ENCODE measurements at places on chromosomes 1 and 21. TPM values are rescaled to one million over a fixed set of nuclear protein-coding genes. Genes with fewer than 3 reads are reported as not detected.

CYP2J2 gene
- polyA plus RNA-seq: 0.10 TPM

CSF1 gene
- 84.1 TPM for polyA plus RNA-seq

HCN3 gene
- 1.7 TPM for polyA plus RNA-seq

VSIG8 gene
- not detected for polyA plus RNA-seq

HSD3B1 gene
- polyA plus RNA-seq: not detected

TMEM69 gene
- polyA plus RNA-seq: 52.8 TPM

MEGF6 gene
- 0.65 TPM for polyA plus RNA-seq

REN gene
- 0.72 TPM for polyA plus RNA-seq

ERG gene
- not detected for polyA plus RNA-seq

IL19 gene
- polyA plus RNA-seq: not detected

PADI2 gene
- not detected for polyA plus RNA-seq

PRKAB2 gene
- 19.1 TPM for polyA plus RNA-seq

TTLL7 gene
- polyA plus RNA-seq: 17.9 TPM

CFHR2 gene
- not detected for polyA plus RNA-seq

CCDC27 gene
- polyA plus RNA-seq: not detected

CLDN17 gene
- polyA plus RNA-seq: not detected

HES2 gene
- polyA plus RNA-seq: not detected

GNAT2 gene
- polyA plus RNA-seq: not detected

PRR9 gene
- not detected for polyA plus RNA-seq

RNF186 gene
- polyA plus RNA-seq: not detected

FALEC gene
- polyA plus RNA-seq: not detected

PIGR gene
- not detected for polyA plus RNA-seq

COL6A1 gene
- 493 TPM for polyA plus RNA-seq

ST6GALNAC5 gene
- 1.6 TPM for polyA plus RNA-seq

MRPL55 gene
- 52.9 TPM for polyA plus RNA-seq

GBP5 gene
- not detected for polyA plus RNA-seq

DNALI1 gene
- polyA plus RNA-seq: 14.2 TPM

A3GALT2 gene
- polyA plus RNA-seq: not detected

STUM gene
- polyA plus RNA-seq: not detected

KCNT2 gene
- polyA plus RNA-seq: 1.3 TPM

DENND2C gene
- polyA plus RNA-seq: 0.64 TPM

HUNK gene
- 0.48 TPM for polyA plus RNA-seq
